WTC11 (cell line): ENCODE measurements at places on chromosomes 5 and 9.
A peak's percentile ranks its signal among the peaks of the same experiment; 100 is the strongest.

- DNase-seq: no peak
Measured at GRCh38 chr5:169301386-169301934, 521 bp upstream of the SLIT3 start.

DNA sequence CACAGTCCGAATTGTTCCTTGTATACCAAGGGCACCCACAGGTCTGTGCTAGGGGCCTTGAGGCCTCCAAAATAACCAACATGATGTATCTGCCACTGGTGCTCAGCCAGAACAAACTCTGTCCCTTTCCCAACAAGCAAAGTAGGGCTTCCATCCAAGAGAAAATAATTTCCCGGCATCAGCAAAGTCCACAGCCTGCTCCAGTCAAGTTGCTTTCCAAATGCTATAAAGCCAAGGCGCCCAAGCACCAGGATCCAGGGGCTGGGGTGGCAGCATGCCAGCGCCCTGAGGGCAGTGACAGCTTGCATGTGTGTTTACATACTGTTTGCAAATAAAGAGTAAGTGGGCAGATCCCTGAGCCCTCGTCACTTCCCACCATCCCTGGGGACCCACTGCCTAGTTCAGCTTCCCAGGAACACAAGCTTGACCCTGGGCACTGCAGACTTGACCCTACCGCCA, 155.9 kb downstream of the ERCC6L2 start:
- no peak for DNase-seq

DNA sequence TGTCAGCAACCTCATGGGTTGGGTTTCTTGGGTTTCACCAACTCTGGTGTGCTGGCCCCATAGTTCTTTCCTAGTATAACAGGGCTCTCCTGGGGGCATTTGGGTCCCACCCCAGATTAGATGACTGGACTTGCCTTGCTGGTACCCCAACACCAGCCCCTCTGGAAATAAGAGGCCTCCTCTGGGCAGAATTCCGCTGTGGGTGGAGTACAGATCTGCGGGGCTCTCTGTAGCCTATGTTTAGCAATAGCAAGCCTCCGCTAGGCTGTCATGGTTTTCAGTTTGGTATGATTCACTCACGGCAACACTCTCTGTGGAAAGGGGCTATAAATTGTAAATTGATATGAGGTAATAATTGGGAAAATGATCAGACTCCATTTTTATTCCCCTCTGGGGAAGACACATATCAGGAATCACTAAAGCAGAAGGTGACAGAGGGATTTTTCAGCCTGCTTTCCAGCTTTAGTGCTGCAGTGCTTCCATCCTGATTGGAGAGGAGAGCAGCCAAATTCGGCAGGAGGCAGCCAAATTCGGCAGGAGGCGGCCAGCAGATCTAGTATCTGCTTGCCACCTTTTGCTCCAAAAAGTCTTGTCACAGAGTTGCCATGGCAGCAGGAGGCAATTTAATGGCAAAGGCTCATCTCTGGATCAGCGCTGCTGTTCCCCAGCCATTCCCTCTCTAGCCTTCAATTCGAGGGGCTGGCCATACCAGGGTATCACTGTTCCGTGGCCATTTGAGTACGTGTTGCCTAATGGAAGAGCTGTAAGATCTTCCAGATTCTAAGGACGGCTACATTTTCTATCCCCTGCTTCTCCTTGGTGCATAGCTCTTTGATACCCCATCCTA, 84.6 kb downstream of the SLC44A1 start:
- DNase-seq: no peak

- DNase-seq: peak; percentile 88
Measured at GRCh38 chr9:129624168-129624759, 1.7 kb upstream of the NTMT1 start.

- no peak for DNase-seq
Measured at GRCh38 chr5:175166026-175166425, 278.0 kb downstream of the DRD1 start.

GRCh38 chr9:93496285-93496684, 42.9 kb upstream of the FAM120AOS start:
- DNase-seq: no peak

- no peak for DNase-seq
Measured at GRCh38 chr5:95725937-95726810, 5.0 kb upstream of the RHOBTB3 start.

GRCh38 chr9:121321016-121321503, 49.0 kb downstream of the STOM start:
- DNase-seq: no peak

- no peak for DNase-seq
Measured at GRCh38 chr5:97542469-97542868, 359.4 kb upstream of the RIOK2 start.

DNA sequence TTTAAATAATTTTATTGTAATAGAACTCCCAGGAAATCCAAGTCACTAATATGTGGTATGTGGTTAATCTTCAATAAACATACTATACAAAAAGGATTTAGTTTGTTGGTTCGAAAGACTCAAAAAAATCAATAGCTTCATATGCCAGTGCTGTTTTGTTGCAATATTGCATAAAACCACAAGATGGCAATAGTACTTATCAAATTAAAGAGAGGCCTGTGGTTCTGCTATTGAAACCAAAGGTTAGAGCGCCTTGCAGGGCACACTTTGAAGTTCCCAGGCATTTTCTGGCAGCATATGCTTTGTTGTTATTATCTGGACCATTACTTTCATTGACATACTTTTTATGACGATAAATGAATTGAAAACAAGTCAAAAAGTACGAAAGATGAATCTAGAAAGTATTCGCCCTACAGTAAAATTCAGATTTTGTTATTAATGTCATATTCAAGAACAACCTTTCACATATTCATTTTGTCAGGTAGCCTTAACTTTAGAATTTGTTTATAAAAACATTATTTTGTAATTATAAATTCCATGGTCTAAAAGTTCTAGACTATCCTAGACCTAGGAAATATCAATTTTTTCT, 316.3 kb downstream of the MCTP1 start:
- no peak for DNase-seq

GRCh38 chr9:31807574-31808256, 576.7 kb upstream of the ACO1 start:
- DNase-seq: peak; percentile 60

DNA sequence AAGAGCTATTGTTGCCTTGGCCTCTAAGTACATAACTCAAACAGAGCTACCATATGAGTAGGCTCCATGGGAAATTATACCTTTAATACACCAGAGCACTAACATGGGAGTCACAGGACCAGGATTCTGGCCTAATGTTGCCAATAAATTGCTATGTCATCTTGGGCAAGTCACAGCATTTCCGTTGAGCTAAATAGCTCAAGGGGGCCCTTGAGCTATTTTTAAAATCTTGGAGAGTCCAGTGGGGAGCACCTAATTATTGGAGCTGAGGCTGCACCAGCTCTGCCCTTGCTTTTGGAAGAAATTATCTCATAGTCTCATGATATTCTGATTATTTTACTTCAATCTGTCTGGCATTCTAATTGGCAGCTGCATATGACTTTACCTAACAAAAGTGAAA, 350.8 kb downstream of the ENC1 start:
- no peak for DNase-seq

- peak; percentile 31 for DNase-seq
Measured at GRCh38 chr5:120684749-120685415, 220.8 kb downstream of the PRR16 start.

DNA sequence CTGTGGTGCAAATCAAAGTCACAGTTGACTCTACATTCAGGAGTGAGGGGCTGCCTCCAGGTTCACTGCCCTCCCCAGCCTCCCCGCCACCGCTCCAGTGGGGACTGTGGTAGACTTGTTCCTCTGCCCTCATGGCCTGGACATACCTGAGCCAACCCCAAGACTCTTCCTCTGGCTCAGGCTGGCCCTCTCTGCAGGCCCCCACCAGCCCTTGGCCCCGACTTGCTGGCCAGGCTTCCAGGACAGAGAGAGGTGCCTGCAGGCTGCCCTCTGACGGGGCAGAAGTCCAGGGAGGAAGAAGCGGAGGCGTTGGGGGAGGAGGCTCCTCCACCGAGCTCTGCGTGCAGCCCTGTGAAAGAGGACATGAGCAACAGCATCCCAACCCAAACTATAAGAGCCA, 2.8 kb upstream of the SARDH start:
- no peak for DNase-seq

DNA sequence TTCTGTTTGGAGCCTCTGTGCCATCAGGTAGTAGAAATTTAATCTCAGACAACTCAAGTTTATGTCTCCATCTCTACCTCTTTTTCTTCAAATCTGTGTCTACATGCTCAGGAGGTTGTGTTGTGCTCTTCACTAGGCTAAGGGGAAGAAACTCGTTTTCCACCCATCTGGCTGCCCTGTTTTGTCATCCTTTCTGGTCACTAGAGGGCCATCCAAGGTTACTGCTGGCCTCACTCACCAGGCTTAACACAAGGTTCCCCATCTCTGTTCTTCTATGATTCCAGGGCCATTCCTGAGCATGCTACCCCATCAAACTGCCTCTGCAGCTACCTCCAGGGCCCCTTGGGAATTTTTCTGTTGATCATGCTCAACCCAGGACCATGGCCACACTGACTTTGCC, 213.3 kb upstream of the FBXL7 start:
- DNase-seq: no peak

DNA sequence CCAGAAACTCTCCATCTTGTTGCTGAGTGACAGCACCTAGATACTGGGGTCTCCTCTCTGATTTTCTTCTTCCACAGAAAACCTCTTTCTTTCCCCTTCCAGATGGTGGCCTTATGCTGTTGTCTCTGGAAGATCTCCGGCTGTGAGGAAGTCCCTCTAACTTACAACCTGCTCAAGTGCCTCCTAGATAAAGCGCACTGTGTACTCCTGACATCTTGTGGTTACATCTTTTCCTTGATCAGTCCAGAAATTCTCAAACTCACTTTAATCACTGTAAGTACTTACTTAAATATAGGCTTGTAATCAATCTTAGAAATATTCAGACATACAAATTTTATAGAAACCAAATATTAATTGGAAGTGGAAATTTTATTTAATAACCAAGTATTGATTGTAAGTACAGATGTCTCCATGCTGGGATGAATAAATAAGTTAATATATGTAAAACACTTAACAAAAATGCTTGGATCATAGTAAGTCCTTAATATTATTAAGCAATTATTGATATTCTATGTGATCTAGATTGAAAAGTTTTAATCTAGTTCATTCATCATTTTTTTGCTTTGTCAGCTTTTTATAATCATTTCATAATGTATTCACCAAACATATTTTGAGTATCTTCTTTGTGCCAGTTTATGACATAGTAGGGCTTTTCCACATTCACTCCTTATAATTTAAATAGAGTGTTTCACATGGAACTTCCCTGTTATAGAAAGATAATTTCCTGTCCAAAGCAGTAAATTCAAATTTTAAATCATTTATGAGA, 1381.4 kb upstream of the CDH6 start:
- no peak for DNase-seq

GRCh38 chr9:25557645-25558300, 120.5 kb downstream of the TUSC1 start:
- no peak for DNase-seq

- no peak for DNase-seq
Measured at GRCh38 chr9:94528886-94529285, 26.0 kb upstream of the PCAT7 start.

GRCh38 chr9:81390792-81391456, 298.4 kb downstream of the TLE1 start:
- DNase-seq: no peak

DNA sequence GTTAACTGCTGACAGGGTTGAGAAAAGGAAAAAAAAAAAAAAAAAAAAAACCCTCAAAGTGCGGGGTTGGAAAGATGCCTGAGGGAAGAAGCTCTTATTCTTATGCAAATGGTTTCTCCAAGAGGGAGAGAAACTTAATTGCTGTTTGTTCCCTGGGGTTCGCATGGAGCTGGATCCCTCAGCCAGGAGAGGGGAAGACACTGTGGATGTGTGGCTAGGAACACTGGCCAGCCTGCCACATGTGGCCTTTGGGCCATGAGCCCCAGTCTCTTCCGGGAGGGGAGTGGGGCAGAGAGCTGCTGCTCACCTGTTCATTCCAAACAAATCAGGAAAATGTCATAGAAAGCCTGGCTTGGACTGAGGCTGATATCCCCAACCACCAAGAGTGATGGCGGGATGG, 9.4 kb upstream of the SCGB3A2 start:
- peak; percentile 64 for DNase-seq

- DNase-seq: no peak
Measured at GRCh38 chr9:127975376-127976315, 5.1 kb downstream of the EEIG1 start.

- DNase-seq: no peak
Measured at GRCh38 chr9:124471761-124472160, 21.5 kb downstream of the ADGRD2 start.

GRCh38 chr5:1031306-1031959, 22.8 kb downstream of the NKD2 start:
- peak; percentile 8 for DNase-seq

DNA sequence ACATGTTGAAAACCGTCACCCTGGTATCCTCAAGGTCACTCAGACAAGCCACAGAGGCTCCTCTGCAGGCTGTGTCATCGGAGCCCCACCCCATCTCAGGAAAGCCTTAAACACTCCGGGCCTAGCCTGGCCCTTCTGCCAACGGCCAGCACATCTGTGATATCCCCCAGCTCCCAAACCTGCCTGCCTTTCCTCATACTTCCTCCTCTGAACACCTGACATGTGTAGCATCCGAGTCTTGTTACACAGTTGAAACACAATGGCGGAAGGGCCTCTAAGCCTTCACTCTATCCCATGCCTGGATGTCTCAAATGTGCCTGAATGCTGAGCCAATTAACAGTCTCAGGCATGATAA, 32.9 kb upstream of the TGFBR1 start:
- DNase-seq: no peak

GRCh38 chr5:178762391-178762790, 31.9 kb upstream of the ZNF354A start:
- DNase-seq: no peak

GRCh38 chr5:126301056-126301455, 122.2 kb upstream of the GRAMD2B start:
- no peak for DNase-seq

GRCh38 chr9:129491487-129491855, 129.4 kb downstream of the C9orf50 start:
- DNase-seq: no peak

DNA sequence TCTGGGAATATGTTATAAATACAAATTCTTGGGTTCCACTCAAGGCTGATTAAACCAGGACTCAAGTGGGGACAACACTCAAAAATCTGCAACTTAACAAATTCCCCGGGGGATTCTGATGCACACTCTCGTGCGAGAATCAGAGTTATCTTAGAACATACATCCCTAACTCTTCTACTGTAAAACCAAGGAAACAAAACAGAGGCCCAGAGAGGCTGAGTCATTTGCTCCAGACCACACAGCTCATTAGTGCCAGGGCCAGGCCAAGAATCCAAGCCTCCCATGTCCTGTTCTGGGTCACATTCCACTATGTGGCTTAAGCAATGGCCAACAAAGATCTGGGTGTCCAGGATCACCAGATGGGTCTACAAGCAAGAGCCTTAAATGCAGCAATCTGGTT, 166.0 kb downstream of the ADAMTS12 start:
- DNase-seq: no peak

- no peak for DNase-seq
Measured at GRCh38 chr5:90585337-90585986, 26.9 kb downstream of the ADGRV1 start.

- DNase-seq: no peak
Measured at GRCh38 chr5:150258130-150258529, 31.4 kb downstream of the CAMK2A start.
